ENCODE measurements at places on chromosomes 6 and 20. TPM values are rescaled to one million over a fixed set of nuclear protein-coding genes. Genes with fewer than 3 reads are reported as not detected.

GRCh38 chr6:147071776-147072175 lies 132.4 kb upstream of the STXBP5 start:
- no peak for DNase-seq

Gene TMEM151B
- 0.31 TPM for total RNA-seq

Gene ESF1
- total RNA-seq, result 11.7 TPM

DNA sequence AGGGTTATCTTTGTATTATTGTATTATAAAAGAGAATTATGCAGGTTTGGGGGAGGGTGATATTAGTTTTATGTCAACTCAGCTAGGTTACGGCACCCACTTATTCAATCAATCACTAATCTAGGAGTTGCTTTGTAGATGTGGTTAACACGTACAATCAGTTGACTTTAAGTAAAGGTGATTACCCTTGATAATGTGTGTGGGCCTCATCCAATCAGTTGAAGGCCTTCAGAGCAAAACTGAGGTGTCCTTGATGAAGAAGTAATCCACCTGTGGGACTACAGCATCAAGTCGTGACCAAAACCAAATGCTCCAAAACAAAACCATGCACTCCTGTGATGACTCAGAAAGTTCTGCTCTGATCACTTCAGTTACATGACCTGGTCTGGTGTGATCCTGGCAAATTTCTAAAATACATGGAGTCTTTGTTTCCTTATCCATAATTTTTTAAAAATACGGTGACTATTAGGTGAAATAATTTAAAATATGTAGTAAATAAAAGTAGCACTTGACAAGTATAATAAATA lies 114.1 kb downstream of the IYD start:
- DNase-seq, result no peak

DNA sequence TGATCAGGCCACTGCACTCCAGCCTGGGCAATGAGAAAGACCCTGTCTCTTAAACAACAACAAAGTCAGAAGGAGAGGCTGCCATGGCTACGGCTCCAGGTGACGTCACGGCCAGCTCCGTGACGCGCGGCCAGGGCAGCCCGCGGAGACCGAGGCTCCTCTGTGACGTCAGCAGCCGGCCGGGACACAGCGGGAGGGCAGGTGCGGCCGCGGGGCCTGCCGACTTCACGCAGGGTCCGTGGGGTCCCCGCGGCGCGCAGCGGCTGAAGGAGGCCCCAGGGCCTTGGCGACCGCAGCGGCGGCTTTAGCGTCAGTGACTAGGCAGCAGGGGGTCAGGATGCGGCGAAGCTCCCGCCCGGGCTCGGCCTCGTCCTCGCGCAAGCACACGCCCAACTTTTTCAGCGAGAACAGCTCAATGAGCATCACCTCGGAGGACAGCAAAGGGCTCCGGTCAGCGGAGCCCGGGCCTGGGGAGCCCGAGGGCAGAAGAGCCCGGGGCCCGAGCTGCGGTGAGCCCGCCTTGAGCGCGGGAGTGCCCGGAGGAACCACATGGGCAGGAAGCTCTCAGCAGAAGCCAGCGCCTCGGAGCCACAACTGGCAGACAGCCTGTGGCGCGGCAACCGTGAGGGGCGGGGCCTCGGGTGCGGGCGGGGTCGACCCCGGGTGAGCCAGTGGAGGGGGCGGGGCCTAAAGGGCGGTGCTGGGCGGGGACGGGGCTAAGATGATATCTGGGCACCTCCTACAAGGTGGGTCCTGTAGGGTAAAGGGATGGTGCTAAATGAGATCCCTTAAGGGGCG lies at the start of gene SPAG4:
TSS of gene SPAG4 (plus strand) at position 163 of the 798 bp plus-strand sequence. CDS start at position 338, 175 bp downstream.
- DNase-seq, result peak; percentile 100

Data from left colon (tissue), 2 donors.